Daoy (cell line): ENCODE measurements at places on chromosomes 6 and 20. TPM values are rescaled to one million over a fixed set of nuclear protein-coding genes. Genes with fewer than 3 reads are reported as not detected.

Gene LY86
- total RNA-seq, result not detected in 2 replicates

Gene UBR2
- 23.1 and 24.5 TPM in 2 replicates for total RNA-seq

Gene SLC22A16
- total RNA-seq, result not detected in 2 replicates

DNA sequence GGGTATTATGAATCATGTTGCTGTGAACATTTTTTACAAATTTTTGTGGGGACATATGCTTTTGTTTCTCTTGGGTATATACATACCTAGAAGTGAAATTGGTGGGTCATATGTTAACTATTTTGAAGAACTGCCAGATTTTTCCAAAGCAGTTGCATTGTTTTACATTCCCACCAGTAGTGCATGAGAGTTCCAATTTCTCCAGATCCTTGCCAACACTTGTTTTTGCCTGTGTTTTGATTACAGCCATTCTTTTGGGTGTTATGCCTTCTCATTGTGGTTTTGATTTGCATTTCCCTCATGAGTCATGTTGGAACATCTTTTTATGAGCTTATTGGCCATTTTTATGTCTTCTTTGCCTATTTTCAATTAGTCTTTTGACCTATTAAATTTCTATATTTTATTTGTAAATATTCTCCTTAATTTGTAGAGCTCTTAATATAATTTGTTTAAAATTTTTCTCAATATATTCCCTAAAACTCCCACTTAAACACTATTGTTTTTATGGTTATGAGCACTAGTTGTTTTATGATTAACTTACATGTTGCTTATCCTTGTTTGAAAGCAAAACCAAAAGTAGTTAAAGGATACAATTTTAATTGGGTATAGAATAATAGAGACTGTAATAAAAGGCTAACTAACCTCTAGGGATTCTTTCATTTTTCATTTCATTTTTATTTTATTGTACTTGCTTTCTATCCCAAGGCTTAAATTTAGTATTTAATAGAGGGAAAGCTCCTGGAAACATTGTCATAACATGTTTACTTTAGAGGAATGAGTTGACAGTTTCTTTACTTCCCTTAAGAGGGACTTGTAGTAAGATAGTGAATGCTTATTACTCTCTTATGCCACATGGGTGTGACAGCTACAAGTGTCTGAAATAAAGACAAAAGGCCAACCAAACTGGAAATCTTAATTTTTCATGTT is 5.5 kb downstream of the UBR2 start:
- DNase-seq, result peak; percentile 69

- DNase-seq, result peak; percentile 37
These were observed 20.8 kb downstream of the DAAM2 start for GRCh38 chr6:39812853-39813533.

DNA sequence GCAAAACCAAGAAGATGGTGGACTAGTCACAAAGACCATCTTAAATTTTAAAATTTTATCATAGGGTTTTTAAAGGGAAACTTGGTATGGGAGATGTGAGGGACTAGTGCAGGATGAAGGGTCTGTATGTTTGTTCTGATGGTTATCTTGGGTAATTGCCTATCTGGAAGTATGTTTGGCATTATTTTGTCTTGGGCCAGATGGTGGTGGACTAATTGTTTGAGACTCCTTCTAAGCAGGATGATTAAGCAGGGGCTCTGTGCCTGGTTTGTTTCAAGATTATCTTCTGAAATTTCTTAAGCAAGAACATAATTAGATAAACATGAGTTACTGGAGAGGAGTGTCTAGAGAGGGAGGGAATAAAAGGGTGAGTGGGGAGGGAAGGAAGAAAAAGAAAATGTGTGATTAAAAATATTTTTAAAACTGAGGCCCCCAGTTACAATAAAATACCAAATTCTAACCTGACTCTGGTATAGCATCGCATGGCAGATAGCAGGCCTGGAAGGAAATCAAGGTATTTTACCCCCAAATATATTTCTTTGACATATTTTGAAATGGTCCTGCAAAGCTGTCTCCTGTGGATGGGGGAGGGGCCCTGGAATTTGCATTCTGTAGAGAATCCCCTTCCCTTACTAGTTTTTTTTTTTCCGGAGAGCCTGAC is 49.9 kb upstream of the FAM184A start:
- no peak for DNase-seq

- DNase-seq, result peak; percentile 35
These were observed 48.2 kb upstream of the MLN start for GRCh38 chr6:33851959-33852358.

GRCh38 chr6:52529311-52529710 is 47.5 kb downstream of the TRAM2 start:
- DNase-seq, result no peak

DNA sequence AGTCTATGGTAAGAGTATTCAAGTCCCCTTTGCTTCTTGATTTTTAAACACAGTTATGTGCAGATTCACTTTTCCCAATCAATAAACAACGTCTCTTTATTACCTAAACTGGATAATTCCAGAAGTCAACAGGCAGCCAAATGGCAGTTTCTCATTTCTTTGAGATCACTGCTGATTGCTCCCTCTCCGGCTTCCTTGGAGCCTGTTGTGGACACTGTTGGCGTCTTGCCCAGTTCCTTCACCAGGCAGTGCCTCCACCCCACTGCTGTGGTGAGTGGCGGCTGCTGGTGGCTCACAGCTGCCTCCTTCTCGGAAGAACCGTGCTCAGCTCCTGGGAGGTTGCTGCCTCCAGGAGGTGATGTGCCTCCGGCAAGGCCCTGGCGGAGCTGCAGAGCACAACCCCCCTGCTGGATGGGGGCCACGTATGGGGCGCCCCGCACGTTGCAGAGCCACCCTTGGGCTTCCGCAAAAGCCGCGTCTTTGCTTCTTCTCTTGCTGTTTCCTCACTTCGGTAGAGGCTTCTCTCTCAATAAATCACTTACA is 105.1 kb upstream of the CNKSR3 start:
- DNase-seq, result peak; percentile 98

DNA sequence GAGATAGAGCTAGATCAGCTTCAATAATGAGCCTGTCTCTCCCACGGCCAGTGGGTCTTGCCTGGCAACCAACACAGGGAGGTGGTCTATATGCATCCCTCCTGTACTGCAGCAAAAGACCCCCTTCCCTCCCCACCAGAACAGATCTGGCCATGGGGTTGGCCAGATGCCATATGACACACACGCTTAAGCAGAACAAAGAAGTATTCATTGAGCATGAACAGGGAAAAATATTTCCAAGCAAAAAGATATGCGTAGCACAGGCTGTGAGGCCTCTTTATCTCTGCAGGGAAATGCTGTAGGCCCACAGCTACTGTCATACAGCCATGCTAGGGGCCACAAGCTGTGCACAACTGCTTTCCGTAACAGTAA is 73.4 kb upstream of the NRSN1 start:
- DNase-seq, result no peak

- DNase-seq, result no peak
These were observed 9.6 kb upstream of the BAG2 start for GRCh38 chr6:57162516-57162915.

- DNase-seq, result no peak
These were observed 14.9 kb upstream of the BHLHE23 start for GRCh38 chr20:63021356-63022321.

GRCh38 chr6:18675881-18676280 is 288.7 kb downstream of the RNF144B start:
- DNase-seq, result no peak

DNA sequence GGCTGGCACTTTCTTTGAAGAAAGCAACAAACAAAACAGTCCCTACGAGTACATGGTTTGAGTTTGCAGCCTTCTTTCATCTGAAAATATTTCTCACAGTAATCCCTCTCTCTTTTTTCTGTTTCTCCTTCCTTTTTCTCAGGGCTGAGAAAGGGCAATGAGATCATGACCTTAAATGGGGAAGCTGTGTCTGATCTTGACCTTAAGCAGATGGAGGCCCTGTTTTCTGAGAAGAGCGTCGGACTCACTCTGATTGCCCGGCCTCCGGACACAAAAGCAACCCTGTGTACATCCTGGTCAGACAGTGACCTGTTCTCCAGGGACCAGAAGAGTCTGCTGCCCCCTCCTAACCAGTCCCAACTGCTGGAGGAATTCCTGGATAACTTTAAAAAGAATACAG is 80.7 kb upstream of the CLDN20 start:
- no peak for DNase-seq

- no peak for DNase-seq
These were observed 45.0 kb upstream of the SMOC2 start for GRCh38 chr6:168395983-168396382.

DNA sequence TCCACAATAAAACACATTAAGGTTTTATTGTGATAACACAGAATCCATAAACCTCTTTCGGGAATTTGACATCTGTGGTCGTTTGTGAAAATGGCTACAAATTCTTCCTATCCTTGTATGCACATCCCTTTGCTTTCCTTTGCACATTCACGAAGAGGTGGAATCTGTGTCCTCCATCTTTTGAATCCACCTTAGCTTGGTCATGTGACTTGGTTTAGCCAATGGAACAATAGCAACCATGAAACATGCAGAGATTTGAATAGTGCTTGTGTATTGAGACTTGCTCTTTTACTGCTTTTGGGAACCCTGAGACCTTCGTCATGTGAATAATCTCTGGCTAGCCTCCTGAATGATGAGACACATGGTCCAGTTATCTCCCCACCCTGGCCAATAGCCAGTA is 49.7 kb upstream of the NOP56 start:
- DNase-seq, result no peak

DNA sequence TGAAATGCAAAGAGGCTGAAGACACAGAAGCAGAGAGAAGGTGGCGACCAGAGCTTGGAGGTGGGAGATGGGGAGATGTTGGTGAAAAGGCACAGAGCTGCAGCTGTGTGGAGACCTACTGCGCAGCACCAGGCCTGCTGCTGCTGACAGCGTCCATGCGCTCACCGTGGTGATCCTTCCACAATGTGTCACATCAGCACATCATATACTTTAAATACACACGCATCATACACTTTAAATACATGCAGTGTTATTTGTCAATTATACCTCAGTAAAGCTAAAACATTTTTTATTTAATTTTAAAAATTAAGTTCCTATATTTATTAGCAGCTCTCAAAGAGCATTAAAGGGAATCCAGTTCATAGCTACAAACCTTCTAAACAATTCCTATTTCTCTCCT is 200.9 kb downstream of the TTLL2 start:
- DNase-seq, result no peak

DNA sequence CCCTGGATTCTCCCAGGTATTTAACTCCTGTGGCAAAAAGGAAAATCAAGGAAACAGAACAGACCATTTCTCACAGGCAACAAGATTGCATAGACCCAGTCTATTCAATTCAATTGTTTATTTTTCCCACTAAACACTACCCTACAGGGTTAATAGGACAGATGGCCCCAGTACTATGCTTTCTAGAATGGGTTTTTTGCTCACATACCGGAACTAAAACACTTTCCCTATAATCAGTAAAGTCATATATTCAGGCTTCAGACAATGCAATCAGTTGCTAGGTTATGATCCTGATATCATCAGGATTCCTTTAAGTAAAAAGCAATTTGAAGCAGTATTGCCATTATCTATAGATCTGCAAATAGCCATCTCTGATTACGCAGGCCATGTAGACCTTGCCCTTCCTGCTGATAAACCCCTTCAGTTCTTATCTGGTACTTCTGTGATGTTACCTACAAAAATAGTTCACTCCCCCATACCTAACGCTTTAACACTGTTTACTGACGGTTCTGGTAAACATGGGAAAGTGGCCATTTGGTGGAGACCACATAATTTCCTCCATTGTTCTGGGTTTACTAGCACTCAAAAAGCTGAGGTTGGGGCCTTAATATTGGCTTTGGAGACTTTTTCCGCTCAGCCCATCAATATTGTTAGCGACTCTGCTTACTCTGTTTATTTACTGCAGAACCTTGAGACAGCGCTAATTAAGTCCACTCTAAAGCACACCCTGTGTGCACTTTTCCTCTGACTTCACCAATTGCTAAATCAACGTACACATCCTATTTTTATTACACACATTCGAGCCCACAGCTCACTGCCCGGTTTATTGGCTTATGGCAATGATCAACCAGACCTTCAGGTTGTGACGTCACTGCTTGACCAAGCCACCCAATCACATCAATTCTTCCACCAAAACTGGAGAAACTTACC is 666.0 kb downstream of the PHF3 start:
- no peak for DNase-seq

GRCh38 chr6:24064832-24065231 is 61.2 kb upstream of the NRSN1 start:
- no peak for DNase-seq

DNA sequence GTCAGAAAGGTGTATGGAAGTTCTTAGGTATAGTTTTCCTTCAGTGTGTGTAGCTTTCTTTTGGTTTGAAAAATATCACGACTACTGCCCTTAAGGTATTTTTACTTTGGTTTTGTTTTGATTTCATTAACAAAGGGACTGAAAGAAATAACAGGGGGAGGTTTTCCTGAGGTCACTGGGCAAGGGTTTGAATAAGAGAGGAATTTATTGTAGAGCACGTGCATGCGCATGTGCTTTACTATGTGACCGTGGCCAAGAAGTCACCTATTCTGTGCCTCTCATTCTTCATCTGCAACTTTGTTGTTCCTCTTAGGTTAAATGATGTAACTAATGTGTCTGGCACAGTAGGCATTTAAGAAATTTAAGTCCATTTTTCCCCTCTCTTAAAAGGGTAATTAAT is 4.1 kb upstream of the MAN1A1 start:
- no peak for DNase-seq

- no peak for DNase-seq
These were observed 7.7 kb upstream of the PBOV1 start for GRCh38 chr6:138225953-138226352.

DNA sequence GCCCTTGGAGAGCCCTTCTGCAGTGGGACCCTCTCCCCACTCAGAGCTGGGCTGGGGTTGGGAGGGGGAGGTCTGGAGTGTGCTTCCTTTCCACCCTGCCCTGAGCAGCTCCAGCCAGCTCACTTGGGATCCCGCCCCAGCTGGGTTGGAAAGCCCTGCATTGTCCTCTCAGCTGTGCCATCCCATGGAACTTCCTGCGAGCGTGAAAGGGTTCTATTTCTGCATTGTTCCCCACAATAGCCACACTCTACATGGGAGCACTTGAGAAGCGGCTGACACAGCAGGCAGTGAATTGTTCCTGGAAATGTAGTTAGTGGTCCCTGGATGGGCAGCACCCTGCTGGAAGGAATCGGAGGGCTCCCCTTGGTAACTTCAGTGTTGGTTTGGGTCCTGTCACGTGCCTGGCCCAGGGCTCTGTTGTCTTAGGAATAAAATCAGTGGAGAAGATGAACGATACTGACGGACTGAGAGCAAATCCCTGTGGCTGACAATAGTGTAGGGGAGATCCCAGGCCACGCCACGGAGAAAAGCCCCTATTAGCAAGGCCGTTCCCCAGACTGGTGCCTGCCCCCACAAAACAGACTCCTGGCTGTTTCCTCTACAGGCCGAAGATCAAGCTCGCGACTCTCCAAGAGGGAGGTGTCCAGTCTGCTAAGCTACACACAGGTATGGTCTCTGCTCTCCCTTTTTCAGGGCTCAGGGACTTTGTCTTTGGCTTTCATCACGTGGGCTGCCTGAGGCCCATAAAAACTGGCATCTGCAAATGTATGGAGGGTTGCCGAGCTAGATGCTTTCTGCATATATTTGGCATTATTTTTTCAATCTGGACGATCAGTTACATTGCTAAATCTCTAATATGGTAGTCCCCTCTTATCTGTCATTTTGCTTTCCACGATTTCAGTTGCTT is 18.8 kb downstream of the DNMT3B start:
- DNase-seq, result no peak
